Ovary (tissue), 10 donors: ENCODE measurements at places on chromosomes 6 and 20.

DNA sequence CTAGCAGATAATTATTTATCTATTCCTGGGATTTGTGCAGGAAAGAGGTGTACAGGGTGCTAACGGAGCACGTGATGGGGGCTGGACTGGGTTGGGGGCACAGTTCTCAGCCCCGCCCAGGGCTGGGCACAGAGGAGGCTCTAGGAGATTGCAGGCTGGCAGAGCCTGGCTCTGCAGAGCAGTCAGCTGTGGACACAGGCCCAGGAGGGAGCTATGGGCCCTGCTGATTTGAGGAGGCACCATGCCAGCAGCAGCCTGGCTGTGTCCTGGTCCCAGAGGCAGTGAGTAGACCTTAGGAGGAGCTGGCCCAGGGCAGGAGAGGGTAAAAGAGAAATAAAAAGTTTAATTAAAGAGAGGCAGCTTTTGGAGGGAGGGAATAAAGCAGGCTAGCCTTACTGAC lies 19.3 kb downstream of the MAFB start:
- no peak for DNase-seq
- H3K27ac ChIP-seq: no peak overlapping the region
- H3K27me3 ChIP-seq: no peaks in the 10 kb centered on the region
- no peaks in the 10 kb centered on the region for H3K4me1 ChIP-seq

DNA sequence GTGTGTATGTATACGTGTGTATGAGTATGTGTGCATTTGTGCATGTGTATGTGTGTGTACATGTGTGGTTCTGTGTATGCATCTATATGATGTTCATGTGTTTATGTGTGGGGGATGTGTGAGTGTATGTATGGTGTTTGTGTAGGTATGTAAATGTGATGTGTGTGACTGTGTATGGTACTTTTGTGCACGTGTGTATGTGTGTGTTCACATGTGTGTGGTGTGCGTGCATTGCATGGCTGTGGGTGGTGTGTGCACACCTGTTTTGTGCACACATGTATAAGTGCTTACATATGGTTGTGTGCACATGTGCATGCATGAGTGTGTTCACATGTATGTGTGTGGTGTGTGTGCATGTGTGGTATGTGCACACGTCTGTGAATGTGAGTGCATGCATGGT lies 6.2 kb downstream of the THBS2 start:
- H3K27me3 ChIP-seq: no peaks in the 10 kb centered on the region
- no peak overlapping the region for H3K27ac ChIP-seq
- DNase-seq: no peak
- H3K36me3 ChIP-seq: no peaks in the 10 kb centered on the region
- no peak overlapping the region for H3K4me3 ChIP-seq

DNA sequence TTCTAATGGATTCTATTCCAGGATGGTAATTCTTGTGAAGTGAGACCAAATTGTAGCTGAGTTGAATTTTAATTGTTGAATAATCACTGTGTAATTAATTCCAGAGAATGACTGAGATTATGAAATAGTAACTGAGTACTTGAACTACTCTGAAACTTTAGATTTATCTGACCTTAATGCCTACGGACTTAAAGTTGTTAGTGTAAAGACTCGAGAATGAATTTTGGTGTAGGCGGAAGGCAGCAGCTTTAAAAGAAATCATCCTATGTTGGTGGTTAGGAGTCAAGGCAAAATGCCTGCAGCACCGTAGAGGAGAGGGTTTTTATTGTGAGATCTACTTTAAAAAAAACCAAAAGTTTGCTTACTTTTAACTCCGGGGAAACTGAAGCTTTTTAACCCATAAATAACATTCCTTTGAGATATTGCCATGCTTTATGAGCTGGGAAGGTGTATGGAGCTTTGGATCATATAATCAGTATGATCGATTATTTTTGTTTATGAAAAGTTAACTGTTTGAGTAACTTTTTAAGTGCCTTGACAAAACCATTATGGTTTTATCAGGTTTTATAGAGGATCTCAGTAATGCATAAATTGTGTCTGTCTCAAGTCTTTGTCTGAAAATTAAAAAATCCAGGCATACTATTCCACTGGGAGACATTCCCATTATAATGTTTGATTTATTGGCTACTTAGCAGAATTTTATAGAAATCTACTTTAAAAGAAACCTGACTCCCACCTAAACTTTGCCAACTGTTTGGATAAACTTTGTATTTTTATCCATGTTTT lies 46.1 kb downstream of the MYO6 start:
- no peak for DNase-seq
- no peaks in the 10 kb centered on the region for H3K36me3 ChIP-seq
- no peaks in the 10 kb centered on the region for H3K27me3 ChIP-seq
- H3K27ac ChIP-seq: no peak overlapping the region
- no peaks in the 10 kb centered on the region for H3K4me1 ChIP-seq
- H3K4me3 ChIP-seq: no peak overlapping the region

DNA sequence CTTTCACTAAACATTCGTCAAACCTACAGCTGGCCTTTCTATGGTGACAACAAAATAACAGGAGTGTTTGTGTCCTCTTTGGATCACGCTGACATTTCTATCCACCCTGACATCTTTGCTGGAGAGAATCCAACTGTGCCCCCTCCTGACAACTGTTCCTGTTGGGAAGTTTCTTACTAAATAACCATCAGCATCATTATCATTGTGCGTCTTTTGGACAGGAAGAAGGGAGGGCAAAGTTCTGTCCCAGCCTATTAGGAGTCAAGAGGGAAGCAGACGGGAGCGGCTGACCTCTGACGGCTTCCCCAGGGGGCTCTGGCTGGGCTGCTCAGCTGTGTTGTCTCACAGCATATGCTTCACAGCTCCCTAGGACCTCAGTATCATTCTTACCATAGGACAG lies 195.9 kb upstream of the SULF2 start:
- no peak overlapping the region for H3K27ac ChIP-seq
- no peaks in the 10 kb centered on the region for H3K36me3 ChIP-seq
- H3K27me3 ChIP-seq: no peaks in the 10 kb centered on the region
- no peaks in the 10 kb centered on the region for H3K4me1 ChIP-seq

DNA sequence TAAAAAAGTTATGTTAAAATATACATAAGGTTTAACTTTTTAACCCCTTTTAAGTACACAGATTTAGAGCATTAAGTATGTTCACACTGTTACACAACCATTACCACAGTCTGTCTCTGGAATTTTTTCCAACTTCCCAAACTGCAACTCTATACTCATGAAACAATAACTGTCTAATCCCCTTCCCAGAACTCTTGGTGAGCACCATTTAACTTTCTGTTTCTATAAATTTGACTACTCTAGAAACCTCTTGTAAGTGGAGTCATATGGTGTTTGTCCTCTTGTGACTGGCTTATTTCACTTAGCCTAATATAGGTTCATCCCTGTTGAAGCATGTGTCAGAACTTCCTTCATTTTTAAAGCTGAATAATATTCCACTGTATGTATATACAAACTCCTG lies 98.1 kb downstream of the MAP3K7 start:
- H3K4me1 ChIP-seq: no peaks in the 10 kb centered on the region
- H3K27ac ChIP-seq: no peak overlapping the region
- H3K36me3 ChIP-seq: no peaks in the 10 kb centered on the region
- no peaks in the 10 kb centered on the region for H3K27me3 ChIP-seq
